ENCODE measurements at places on chromosomes 12 and 14. TPM values are rescaled to one million over a fixed set of nuclear protein-coding genes. Genes with fewer than 3 reads are reported as not detected.
A peak's percentile ranks its signal among the peaks of the same experiment; 100 is the strongest.

DNA sequence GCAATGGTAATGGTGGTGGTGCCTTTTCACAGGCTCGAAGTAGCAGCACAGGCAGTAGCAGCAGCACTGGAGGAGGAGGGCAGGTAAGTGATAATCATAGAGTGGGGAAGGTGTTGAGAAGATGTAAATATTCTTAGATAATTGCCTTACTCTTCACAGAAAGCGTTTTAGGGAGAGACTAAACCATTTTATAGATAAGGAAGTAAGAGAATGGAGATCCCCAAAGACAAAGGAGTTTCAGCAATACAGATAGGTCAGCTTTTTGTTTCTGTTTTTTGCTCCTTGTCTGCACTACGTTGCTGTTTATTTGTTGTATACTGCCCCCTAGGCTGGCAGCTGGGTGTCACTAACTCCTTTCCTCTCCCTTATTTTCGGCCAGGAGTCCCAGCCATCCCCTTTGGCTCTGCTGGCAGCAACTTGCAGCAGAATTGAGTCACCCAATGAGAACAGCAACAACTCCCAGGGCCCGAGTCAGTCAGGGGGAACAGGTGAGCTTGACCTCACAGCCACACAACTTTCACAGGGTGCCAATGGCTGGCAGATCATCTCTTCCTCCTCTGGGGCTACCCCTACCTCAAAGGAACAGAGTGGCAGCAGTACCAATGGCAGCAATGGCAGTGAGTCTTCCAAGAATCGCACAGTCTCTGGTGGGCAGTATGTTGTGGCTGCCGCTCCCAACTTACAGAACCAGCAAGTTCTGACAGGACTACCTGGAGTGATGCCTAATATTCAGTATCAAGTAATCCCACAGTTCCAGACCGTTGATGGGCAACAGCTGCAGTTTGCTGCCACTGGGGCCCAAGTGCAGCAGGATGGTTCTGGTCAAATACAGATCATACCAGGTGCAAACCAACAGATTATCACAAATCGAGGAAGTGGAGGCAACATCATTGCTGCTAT is 2.0 kb downstream of the SP1 start:
- DNase-seq = peak; percentile 28

- no peak for DNase-seq
Measured at GRCh38 chr14:90664911-90665310, 151.3 kb downstream of the TTC7B start.

DNA sequence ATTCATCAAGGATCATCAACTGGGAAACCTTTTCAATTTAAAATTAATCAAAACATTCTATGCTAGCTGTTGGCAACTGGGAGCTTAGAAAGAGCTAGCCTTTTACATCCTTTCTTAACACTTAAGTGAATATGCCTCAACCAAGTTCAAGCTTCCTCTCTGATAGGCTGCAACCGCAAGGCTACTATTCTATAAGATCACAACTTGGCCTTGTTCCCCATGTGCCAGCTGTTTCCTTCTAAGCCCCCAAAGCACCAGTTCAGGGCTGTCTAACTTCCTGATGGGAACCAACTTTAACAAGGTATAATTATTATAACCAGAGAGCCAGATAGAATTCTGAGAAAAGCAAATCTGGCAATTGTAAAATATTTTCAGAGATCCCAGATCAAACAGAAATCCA is 37.0 kb downstream of the KCNC2 start:
- DNase-seq = no peak

DNA sequence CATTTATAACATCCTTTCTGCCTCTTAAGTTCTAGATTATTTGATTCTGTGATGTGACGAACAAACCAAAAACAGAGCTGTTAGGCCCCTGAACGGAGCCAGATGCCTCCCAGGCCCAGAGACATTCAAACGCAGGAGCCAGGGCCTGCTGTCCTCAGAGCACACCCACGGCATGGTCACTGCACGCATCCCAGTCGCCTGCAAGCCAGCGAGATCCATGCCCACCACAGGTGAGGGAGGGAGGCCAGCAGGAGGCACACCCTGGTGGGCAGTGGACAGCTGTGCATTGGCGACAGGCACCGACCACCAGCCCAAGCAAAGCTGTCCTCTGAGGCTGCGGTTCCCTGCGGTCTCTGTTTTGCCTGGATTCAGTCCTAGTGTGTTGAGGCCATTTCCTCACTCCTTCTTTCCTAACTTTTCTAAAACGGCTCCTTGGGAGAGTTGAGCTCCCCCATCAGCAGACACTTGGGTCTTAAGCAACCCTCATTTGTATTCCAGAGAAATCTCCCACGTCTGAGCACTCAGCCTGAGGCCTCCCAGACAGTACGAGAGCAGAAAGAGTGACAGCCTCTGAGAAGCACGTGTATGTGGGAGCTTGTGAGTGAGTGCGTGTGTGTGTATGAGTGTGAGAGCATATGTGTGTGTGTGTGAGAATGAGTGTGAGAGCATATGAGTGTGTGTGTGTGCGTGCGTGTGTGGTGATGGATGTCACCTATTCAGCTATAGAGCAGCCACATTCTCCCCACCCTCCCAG is 81.2 kb downstream of the CHGA start:
- DNase-seq = no peak

GRCh38 chr14:102028733-102029132 is 58.1 kb downstream of the HSP90AA1 start:
- no peak for DNase-seq

- peak; percentile 79 for DNase-seq
Measured at GRCh38 chr14:82710267-82710841, 1176.7 kb upstream of the SEL1L start.

DNA sequence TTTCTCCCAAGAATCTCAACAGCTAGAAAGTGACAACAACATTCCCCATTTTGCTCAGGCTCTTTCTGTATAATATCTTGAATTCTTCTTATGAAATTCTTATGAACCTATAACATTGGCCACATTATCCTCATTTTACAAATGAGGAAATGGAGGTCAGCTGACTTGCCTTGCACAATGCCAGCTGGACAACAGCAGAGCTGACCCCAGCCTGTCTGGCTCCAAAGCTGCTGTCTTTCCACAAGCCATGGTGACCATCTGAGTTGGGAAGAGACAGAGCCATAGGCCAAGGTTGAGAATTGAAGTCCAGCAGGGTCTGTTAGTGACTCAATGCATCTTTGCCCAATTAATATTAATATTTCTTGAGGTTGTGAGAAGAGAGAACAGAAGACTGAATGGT is 87.3 kb downstream of the KSR2 start:
- DNase-seq = no peak

GRCh38 chr12:111029732-111030131 is 109.4 kb upstream of the MYL2 start:
- DNase-seq = no peak

DNA sequence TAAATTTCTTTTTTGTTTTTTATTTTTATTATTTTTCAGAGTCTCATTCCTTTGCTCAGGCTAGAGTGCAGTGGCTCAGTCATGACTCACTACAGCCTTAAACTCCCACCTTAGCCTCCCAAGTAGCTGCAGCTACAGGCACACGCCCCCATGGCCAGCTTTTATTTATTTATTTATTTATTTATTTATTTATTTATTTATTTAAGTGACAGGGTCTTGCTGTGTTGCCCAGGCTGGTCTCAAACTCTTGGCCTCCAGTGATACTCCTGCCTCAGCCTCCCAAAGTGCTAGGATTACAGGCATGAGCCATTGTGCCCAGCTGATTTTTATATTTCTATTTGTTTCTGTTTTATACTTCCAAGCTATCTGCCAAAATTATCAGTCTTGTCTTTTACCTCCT is 89.2 kb upstream of the EVL start:
- DNase-seq = no peak

GRCh38 chr12:43208221-43208620 is 343.8 kb downstream of the ADAMTS20 start:
- no peak for DNase-seq

- DNase-seq = no peak
Measured at GRCh38 chr12:92675092-92675865, 27.5 kb upstream of the PLEKHG7 start.

DNA sequence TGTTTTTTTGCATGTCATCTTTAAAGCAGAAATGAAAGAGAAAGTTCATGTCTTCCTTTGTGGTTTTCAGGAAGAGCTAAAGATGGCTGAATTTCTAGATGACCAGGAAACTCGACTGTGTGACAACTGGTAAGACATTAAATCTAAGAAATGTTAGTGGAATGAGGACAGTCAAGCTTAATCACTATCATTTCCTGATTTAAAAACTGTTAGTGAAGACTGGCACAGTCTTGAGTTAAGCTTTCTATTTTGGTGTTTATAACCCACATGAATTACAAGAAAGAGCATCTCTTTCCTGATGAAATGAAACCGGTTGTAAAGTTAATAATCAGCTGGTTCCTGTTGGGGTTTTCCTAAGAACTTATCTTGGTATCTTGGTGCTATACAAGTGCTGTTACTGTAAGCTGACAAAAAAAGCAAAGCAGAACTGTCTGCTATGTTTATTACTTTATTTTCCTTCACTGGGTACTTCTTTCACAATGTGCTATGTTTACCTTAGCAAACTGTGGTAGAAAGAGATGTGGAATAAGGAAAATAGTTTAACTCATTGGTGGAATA is 5.2 kb downstream of the TRAFD1 start:
- no peak for DNase-seq

DNA sequence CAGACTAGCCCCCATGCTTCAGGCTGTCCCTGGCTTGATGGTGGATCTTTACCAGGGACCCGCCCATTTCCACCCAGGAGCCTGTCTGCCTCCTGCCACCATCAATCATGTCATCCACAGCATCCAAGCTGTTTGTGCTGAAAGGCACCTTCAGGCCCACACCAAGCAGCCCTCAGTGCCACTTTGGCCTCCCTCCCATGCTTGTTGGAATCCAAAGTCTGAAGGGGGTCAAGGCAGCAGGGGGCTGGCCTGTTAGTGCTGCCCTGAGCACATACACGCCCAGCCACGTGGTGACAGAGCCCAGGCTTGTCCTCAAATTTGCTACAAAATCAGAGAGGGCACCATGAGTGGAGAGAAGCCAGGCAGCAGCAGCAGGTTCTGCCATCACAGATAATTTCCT is 1146.8 kb downstream of the FSCB start:
- no peak for DNase-seq

GRCh38 chr12:107515446-107515958 is 170.1 kb upstream of the PWP1 start:
- DNase-seq = no peak

Gene PRH2
- 0.40 TPM for polyA plus RNA-seq

Gene PZP
- 0.30 TPM for polyA plus RNA-seq

Gene FAM222A
- polyA plus RNA-seq = 10.0 TPM
